ENCODE measurements at places on chromosomes 12 and 14.

DNA sequence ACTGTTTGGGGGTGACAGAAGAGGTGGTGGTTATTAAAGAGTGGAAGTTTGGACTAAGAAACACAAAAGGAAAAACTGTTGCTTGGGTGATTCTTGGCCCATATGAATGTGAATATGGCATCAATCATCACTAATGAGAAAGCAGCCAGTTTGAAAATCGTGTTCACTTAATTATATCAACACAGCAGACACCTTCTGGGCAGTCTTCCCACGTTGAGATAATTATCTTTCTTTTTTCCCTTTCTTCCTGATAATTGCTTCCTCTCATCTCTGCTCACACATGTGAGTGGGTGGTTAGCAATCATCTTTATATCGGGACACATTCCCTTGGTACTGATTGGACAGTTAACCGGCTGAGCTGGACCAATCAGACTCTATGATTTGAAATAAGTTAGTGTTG lies 539.7 kb downstream of the AACS start:
- no peak for DNase-seq

DNA sequence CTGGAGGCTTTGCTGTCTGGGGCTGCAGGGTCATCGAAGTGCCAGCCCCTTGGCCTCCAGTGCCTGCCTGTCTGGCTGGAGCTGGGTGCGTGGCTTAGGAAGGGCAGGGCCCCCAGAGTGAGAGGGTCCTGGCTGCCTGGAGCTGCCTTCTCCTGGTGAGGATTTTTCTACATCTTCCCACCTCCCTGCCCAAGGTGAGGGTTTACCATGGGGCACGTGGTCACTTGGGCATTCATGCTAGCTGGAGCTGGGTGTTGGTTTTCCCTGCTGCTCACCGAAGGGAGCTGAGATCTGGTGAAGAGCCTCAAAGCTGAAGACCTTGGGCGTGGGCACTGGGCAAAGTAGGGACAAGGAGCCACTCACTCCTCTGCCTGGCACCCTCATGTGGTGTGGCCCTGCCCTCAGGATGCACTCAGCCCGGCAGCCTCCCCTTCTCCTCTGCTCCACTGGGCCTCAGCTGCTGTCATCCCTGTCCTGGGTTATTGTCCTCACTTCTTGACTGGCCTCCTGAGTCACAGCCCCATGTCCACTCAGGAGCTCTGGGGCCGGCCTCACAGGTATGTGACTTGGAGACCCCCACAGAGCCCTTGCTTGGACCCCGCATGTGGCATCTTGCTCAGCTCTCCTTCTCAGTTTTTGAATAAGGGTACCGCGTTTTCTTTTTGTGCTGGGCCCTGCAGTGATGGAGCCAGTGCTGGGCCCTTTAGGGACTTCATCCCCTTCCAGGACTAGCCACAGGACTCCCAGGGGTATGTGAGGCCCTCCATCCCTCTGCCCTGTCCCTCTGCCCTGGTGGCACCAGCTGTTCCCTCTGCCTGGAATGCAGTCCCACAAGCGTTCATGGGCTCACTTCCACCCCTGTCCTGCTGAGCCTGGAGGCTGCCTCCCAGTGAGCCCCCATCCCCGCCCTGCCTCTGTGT lies 1.6 kb downstream of the CEP170B start:
- DNase-seq: no peak

DNA sequence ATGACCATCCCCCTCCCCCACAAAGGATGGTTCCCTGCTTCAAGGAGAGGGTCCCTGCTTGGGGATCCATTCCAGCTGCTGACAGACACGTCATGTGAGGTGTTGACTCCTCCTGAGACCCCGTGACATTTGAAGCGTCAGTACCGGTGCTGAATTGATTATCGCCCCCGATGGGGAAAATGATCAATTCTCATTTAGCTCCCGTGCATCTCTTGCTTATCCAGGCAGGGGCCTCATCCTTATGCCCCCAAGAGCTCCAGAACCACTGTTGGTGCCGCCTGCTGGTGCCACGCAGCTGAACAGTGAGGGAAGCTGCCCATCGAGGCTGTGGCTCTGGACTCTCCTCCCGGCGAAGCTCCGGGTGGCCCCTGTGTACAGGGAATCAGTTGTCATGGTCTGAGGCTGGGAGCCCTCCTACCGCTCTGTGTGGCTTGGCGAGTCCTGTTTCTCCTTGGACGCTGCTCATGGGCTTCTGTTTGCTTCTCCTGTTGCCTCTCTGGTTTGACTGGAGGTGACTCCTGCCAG lies 4.6 kb downstream of the KIF26A start:
- no peak for DNase-seq

DNA sequence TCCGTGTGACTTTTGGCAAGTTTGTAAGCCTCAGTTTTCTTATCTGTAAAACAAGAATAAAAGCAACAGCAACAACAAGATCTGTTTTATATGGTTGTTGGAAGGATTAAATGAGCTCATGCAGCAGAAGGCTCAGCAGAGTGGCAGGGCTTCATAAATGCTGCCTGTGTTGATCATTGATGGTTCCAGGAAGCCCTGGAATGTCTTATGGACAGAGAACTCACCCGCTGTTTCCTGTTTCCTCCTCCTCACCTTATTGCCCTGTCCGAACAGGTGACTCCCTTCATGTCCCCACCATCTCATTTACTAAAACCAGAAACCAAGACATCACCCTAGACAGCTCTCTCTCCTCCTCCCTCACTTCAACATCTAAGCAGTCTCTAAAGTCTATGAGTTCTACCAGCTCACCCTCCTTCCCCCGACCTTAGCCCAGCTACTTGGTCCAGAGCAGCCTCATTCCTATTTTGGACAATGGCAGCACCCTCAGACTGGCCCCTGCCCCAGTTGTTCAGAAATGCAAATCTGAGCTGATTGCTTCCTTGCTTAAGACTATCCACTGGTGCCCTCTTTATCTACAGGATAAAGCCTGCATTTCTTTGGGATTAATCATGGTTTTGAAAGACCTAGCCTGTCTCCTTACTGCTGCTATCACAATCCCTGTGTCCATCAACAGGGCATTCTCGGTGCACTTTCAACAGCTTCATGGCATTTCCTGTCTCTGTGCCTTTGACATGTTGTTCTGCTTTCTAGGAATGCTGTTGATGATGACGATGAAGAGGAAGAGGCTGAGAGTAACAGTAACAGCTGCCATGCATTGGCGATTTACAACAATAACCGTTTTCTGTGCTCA lies 21.4 kb upstream of the GSG1 start:
- no peak for DNase-seq

- DNase-seq: no peak
These were observed 56.7 kb upstream of the CHGA start for GRCh38 chr14:92866181-92866752.

DNA sequence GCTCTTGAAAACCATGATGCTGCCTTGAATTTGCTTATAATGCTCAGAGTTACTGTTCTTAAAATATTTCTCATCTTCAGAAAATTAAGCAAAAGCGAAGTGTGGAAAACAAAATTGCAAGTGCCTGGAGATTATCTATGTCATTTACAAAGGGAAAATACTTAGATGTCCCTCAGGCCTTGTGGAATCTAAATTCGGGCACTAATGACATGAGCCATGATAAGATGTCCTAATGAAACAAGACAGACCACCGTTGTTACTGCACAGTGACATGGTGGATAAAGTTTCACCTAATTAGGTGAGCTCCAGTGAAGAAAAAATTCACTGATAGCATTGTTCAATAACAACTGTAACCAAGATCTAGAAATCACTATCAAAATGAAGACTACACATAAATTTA lies 30.4 kb downstream of the PPP1R13B start:
- DNase-seq: no peak

DNA sequence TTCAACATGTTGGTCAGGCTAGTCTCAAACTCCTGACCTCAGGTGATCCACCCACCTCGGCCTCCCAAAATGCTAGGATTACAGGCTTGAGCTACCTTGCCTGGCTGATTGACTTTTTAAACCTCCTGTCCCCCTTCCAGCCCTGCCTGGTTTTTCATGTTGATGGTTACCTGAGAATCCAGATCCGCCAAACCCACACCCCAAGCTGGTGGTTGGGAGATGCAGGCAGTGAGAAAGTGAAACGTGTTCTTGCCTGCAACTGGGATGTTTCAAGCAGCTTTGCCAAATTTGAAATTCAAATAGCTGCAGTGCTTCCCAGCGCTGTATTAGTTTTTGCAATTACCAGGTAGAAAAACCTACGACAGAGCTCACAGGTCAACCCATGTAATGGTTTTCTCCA lies 238.3 kb upstream of the PWP1 start:
- no peak for DNase-seq

GRCh38 chr12:75581515-75581914 lies 70.1 kb upstream of the KRR1 start:
- no peak for DNase-seq

DNA sequence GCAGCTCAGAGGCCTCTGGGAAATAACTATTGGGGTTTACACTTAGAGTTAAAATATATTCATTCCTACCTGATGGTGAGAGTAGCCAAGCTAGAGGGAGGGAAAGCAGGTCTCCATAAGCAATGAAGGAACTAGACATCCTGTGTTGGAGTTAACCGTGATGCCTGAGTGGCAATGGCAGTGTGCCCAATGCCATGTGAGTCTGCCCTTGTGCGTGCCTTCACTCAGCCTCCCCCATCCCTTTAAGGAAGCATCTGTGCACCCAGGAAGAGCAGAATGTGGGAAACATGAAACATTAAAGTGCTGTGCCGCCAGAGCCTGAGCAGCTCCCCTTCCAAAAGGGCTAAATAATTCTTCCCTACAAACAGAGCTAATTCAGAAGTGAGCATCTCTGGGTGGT lies 76.3 kb downstream of the COX16 start:
- no peak for DNase-seq

GRCh38 chr12:49359671-49360070 lies 7.6 kb upstream of the SPATS2 start:
- no peak for DNase-seq

- DNase-seq: no peak
These were observed 398.9 kb downstream of the EGLN3 start for GRCh38 chr14:33551963-33552362.

GRCh38 chr14:92959189-92959531 lies 36.2 kb downstream of the CHGA start:
- no peak for DNase-seq

GRCh38 chr14:68784226-68784910 lies 8.5 kb downstream of the ZFP36L1 start:
- DNase-seq: no peak

GRCh38 chr12:88623777-88624548 lies 43.7 kb upstream of the KITLG start:
- no peak for DNase-seq

- no peak for DNase-seq
These were observed 63.4 kb downstream of the ANO4 start for GRCh38 chr12:100857971-100858370.

DNA sequence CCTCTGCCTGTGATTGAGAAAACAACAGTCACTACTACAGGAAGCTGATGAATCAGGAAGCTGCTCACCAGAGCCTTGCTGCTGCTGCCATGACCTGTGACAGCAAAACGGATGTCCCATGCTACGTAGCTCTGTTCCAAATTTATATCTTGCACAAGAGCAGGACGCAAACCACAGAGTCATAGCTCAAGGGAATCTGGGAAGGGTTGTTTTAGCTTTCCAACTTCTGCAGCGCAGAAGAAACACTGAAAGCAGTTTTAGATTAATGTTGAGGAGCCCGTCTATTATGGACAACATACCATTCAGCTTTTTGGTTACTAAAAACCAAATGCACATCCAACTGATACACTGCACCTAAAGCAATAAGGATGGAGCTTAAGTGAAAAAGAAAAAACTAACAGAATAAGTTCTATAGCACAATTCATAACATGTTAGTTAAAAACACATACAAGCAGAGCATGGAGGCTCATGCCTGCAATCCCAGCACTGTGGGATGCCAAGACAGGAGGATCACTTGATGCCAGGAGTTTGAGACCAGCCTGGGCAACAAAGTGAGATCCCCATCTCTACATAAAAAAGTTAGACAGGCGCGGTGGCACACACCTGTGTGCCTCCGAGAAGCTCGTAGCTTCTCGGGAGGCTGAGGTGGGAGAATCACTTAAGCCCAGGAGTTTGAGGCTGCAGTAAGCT lies 1.7 kb upstream of the ANKRD33 start:
- no peak for DNase-seq

DNA sequence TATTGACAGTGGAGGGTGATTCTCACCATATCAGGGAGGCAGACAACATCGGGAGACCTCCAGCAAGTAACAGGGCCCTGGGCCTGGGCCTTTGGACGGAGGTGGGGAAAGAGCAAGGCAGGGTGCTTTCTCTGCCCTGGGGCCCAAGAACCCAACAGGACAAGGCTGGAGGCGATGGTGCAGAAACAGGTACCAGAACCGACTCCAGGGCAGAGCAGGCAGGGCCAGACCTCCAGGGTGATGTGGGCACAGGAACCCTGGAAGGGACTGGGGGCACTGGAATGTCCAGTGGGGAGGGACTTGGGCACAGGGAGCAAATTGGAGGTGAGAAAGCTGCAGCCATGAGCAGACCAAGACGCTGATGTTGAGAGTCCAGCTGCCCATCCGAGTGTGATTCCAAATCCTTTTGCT lies 44.4 kb downstream of the PRMT8 start:
- no peak for DNase-seq

Data from stimulated activated CD4-positive, alpha-beta T cell treated with anti-CD3 and anti-CD28 coated beads, Interleukin-12 subunit alpha, Interleukin-12 subunit beta, amount 100 ng/mL, for 4 hours (primary cell).